Effector CD4-positive, alpha-beta T cell (primary cell): ENCODE measurements at places on chromosomes 16 and 17.
A peak's percentile ranks its signal among the peaks of the same experiment; 100 is the strongest.

- DNase-seq: no peak
These were observed 82.5 kb downstream of the OR1D5 start for GRCh38 chr17:2980904-2981246.

- DNase-seq: no peak
These were observed 814 bp upstream of the DYNLL2 start for GRCh38 chr17:58082341-58082869.

GRCh38 chr17:1022278-1023024, 25.5 kb downstream of the TIMM22 start:
- no peak for DNase-seq

GRCh38 chr16:57732037-57732436, 3.5 kb upstream of the KATNB1 start:
- no peak for DNase-seq

- DNase-seq: peak; percentile 76
These were observed 1.5 kb downstream of the COL1A1 start for GRCh38 chr17:50199803-50200456.

DNA sequence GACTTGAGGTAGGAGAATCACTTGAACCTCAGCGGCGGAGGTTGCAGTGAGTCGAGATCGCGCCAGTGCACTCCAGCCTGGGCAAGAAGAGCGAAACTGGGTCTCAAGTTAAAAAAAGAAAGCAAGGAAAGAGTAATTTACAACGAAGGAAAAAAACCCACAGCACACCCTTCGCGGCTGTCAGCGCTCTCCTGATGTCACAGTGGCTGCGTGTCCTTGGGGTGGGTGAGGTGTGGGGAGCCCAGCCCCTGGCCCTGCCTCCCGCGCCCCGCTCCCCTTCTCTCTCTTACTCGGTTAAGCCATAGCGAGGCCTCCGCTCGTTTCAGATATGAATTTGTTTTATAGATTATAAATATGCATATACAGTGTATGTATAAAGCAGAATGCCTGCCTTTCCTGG, 740 bp upstream of the JPT2 start:
- DNase-seq: no peak

DNA sequence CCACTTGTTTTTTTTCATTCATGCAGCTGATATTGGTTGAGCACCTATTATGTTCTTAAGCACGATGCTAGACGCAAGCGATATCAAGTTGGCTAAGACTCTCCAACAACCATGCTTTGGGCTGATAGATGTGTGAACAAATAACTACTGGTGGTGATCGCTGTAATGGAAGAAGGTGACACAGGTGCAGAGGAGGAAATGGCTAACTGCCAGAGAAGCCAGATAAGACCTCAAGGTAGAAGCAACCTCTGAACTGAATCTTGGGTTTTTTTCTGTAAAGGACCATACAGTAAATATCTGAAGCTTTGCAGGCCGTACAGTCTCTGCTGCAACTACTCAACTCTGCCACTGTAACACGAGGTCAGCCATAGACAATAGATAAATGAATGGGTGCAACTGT, 97.9 kb downstream of the C17orf67 start:
- DNase-seq: no peak

- no peak for DNase-seq
These were observed 22.1 kb downstream of the TMEM114 start for GRCh38 chr16:8568231-8568617.

DNA sequence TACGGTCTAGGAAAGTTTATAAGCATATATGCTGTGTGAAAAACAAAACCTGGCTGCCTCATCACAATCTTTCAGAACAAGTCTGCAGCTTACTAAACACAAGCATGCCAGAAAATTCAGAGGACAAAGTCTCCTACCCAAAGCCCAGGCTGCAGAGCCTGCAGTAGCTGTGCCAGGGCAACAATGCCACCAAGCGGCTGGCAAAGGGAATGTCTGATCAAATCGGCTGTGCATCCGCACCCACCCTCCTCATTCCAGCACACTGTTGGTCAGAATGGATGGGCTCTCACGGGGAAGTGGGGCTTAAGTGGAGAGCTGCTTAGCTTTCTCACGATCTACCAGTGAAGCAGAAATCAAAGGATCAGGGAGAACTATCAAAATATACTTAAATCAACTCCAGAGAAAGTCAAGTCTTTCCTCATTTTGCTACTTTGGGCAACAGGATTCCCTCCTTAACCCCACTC, 73.5 kb downstream of the CYTH1 start:
- peak; percentile 45 for DNase-seq

DNA sequence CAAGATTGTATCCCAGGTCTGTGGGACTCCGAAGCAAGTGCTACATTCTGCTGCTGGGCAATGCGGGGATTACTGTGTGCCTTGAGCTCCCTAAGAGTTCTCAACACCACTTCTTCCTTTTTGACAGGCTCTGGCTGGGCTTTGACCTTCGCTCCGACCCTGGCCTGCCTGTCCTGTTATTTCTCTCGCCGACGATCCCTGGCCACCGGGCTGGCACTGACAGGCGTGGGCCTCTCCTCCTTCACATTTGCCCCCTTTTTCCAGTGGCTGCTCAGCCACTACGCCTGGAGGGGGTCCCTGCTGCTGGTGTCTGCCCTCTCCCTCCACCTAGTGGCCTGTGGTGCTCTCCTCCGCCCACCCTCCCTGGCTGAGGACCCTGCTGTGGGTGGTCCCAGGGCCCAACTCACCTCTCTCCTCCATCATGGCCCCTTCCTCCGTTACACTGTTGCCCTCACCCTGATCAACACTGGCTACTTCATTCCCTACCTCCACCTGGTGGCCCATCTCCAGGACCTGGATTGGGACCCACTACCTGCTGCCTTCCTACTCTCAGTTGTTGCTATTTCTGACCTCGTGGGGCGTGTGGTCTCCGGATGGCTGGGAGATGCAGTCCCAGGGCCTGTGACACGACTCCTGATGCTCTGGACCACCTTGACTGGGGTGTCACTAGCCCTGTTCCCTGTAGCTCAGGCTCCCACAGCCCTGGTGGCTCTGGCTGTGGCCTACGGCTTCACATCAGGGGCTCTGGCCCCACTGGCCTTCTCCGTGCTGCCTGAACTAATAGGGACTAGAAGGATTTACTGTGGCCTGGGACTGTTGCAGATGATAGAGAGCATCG, 2.4 kb downstream of the SLC16A13 start:
- no peak for DNase-seq

GRCh38 chr16:55948230-55948629, 73.1 kb upstream of the CES5A start:
- no peak for DNase-seq

GRCh38 chr16:35823342-35823741, 2363.9 kb downstream of the TP53TG3F start:
- no peak for DNase-seq

DNA sequence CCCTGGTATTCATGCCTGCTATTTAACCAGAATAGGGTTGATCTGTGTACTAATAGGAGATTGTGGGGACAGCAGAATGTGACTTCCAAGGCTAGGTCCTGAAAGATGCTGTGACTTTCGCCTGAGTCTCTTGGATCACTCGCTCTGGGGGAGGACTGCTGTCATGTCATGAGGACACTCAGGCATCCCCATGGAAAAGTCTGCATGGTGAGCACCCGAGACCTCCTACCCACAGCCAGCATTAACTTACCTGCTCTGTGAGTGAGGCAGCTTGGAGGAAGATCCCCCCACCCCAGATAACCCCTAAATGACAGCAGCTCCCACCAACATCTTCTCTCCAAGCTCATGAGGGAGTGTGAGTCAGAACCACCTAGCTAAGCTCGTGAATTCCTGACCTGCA, 30.3 kb upstream of the C16orf78 start:
- no peak for DNase-seq

GRCh38 chr17:46822388-46822921, 4.0 kb upstream of the WNT3 start:
- DNase-seq: no peak

- no peak for DNase-seq
These were observed 153.3 kb downstream of the C16orf78 start for GRCh38 chr16:49526860-49527365.

GRCh38 chr17:30254150-30254549, 18.7 kb upstream of the SLC6A4 start:
- DNase-seq: no peak

DNA sequence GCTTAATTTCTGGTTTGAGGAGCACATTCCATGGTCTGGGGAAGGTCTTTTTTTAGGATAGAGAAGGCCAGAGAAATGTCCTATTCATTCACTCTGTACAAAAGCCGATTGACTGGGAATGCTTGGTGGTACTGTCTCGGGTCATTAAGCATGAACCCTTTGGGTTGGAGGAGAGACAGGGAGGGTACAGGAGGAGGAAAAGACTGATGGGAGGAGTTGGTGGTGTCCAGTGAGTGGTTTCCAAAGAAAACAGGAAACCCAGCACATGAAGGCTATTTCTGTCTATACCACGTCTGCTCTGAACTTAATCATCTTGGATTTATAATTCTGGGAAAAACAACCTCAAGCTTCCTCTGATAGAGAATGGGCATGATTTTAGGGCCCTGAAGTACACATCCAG, 111.9 kb downstream of the XYLT1 start:
- DNase-seq: no peak

- peak; percentile 66 for DNase-seq
These were observed at the start of gene HSF5 for GRCh38 chr17:58487589-58488427. HSF5 (minus strand) TSS chr17:58488408; CDS start chr17:58488274, 134 bp downstream.

- DNase-seq: no peak
These were observed 68.5 kb downstream of the ZDHHC7 start for GRCh38 chr16:84942786-84943185.

DNA sequence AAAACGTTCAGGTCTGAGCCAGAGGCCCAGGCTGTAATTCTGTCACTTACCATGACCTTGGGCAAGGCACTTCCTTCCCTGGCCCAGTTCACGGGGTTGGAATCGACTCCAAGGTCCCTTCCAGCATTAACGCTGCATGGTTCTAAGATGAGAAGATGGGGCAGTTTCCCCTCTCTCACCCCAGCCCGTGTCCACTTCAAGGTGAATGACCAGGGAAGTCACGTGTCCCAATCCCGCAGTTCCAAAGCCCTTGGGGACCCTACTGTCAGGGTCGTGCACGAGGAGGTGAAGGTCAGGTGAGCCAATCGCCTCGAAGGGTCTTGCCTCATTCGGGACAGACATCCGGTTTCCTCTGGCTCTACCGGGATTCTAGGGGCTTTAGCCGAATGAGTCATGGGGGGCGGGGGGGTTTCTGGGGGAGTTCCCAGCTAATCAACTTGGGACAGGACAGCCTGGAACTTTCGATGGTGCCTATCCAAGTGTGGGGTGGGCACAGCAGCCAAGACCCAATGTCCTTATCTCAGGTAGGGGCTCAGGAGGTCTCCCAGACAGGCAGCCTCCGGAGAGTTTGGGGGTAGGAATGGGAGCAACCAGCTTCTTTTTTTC, 762 bp upstream of the CSF3 start:
- no peak for DNase-seq

DNA sequence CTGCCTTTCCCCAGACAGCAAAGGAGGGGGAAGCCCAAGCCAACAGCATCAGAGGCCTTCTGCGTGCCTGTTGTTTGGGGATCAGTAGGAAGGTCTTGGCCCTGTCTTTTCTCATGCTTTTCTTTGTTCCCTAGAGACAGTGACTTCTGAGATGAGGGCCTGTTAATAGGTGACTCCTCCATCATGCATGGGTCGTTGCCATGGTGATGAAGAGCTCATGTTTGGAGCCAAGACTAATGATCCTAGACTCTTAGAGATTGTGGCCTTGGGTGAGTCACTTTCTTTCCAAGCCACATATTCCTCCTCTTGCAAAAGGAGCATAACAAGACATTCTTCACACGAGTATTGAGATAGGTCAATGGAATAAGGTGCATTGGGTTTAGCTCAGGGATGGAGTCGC, 201.1 kb upstream of the ASIC2 start:
- no peak for DNase-seq

- no peak for DNase-seq
These were observed 15.9 kb downstream of the ZC3H7A start for GRCh38 chr16:11780991-11781680.

DNA sequence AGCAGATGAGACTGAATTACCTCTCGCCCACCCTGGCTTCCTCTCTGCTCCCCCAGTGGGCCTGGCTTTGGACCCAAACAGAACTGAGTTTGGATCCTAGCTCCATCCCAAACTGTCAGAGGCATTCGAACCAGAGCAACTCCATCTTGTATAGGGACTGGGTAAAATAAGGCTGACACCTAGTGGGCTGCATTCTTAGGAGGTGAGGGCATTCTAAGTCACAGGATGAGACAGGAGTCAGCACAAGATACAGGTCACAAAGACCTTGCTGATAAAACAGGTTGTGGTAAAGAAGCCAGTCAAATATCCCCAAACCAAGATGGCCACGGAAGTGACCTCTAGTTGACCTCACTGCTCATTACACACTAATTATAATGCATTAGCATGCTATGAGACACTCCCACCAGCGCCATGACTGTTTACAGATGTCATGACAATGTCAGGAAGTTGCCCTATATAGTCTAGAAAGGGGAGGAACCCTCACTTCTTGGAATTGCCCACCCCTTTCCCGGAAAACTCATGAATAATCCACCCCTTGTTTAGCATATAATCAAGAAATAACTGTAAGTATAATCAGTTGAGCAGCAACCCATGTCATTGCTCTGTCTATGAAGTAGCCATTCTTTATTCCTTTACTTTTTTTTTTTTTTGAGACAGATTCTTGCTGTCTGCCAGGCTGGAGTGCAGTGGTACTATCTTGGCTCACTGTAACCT, 44.4 kb downstream of the LYRM1 start:
- no peak for DNase-seq

- no peak for DNase-seq
These were observed 20.6 kb downstream of the QPRT start for GRCh38 chr16:29699324-29700219.

- DNase-seq: no peak
These were observed 80.9 kb downstream of the GOSR1 start for GRCh38 chr17:30557916-30558685.

DNA sequence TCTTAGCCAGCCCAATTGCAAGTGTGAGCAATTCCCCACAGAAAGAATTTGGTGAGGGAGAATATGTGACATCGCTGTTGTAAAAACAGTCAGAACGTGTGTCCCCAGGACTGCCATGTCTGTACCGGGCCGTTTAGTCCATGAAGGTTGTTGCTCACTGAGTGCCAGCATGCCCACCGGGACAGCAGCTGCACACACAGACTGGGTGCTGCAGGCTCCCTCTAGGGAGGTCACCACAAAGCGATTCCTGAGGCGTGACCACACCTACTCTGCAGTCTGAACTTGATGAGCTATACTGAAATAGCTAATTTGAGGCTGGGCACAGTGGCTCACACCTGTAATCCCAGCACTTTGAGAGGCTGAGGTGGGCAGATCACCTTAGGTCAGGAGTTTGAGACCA, 44.1 kb upstream of the ADORA2B start:
- no peak for DNase-seq

- no peak for DNase-seq
These were observed 8.0 kb upstream of the STX4 start for GRCh38 chr16:31025339-31025738.
